SK-N-DZ (cell line): ENCODE measurements at places on chromosomes 3 and 15.

GRCh38 chr15:62488387-62488786 is 323.3 kb upstream of the C2CD4B start:
- DNase-seq, result no peak

DNA sequence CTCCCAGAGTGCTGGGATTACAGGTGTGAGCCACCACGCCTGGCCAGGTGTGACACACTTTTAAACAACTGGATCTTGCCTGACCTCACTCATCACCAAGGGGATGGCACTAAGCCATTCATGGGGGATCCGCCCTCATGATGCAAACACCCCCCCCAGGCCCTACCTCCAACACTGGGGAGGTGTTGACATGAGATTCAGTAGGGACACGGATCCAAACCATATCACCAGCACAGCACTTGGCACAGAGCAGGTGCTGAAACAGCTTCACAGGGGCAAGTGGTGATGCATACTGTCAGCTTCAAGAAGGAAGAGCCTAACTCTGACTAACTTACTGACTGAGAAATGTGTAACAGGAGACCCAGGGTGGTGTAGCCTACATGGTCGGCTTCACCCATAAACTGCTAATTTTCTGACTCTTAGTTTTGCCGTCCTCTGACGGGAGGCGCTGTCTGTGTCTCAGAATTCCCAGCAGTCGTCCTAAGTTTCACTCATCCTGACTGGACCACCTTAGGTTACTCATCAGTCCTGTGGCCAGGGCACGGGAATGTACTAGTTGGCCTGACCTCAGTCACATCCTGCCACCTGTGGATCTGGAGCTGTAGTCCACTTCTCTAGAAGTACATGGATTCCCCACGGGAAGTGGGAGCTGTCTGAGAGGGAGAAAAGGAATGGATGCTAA is 81.9 kb upstream of the PLXNA1 start:
- no peak for DNase-seq

- DNase-seq, result no peak
These were observed 25.8 kb downstream of the ZPLD1 start for GRCh38 chr3:102460579-102460978.

DNA sequence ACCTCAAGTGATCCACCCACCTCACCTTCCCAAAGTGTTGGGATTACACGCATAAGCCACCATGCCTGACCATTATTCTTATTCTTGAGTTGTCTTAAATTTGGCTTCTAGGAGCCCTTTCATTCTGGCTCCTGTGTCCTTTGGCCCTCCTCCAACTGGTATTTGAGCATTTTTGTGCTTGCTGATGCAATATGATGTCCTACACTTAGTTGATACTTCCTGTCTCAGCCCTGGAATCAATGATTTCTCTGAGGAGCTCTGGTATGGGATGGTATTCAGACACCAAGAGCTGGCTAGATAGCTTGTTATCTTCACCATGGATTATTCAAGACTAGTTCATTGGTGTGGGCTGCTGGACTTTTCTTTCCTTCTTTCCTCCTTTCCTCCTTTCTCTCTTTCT is 25.4 kb downstream of the ZNF621 start:
- no peak for DNase-seq

- no peak for DNase-seq
These were observed 59.6 kb upstream of the GOLIM4 start for GRCh38 chr3:168155303-168155702.

DNA sequence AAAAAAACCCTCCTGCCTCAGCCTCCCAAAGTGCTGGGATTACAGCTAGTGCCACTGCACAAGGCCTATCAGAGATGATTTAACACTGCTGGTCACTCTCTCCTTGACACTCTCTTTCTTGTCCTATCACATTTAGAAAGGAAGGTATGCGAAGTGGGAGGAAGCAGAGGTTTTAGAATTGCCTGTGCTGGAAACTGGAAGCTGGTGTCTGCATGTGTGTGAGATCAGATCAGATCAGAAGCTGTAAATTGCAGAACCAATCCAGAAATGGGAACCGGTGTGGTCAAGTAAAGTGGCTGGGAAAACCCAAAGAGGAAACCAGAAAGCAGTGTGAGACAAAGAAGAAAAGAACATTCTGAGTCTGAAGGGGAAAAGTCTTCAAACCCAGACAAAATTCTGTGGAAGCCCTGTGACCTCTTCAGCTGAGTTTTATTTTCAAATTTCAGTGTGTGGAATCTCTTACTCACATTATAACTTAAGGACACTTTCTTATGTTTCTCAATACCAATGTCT is 2.8 kb downstream of the EFHB start:
- no peak for DNase-seq

DNA sequence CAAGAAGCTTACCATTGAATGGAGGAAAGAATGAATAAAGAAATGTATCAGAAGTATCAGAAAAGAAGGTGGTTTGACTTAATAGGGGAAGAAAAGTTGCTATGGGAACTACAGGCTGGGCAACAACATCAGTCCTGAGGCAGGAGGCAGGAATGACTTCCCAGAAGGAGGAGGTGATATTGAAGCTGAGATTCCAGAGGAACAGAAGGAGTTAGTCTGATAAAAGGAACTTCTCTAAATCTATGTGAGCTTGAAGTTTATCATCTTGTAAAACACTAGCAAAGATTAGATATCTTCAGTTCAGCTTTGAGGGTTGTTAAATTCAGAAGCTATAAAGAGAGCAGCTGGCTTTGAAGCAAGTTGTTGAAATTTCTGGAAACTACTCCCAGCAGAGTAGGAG is 213.3 kb upstream of the THRB start:
- DNase-seq, result no peak

DNA sequence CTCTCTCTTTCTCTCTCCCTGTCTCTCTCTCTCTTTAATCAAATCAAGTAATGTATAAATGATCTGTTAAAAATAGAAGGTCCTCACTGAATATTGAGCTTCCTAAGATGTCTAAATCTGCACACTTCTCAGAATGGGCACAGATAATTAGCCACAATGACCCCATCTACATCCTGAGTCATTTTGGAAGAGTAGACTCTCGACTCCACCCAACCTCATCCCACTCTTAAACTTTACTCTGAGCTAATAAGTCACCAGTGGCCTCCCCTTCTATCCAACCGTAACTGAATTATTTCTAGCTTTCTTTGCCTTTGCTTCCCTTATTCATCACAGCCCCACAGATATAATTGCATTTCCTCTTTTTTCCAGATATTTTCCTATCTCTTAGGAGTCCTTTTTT is 326.5 kb upstream of the ZNF717 start:
- no peak for DNase-seq

- no peak for DNase-seq
These were observed 149.3 kb upstream of the SEMA6D start for GRCh38 chr15:47568030-47568429.

DNA sequence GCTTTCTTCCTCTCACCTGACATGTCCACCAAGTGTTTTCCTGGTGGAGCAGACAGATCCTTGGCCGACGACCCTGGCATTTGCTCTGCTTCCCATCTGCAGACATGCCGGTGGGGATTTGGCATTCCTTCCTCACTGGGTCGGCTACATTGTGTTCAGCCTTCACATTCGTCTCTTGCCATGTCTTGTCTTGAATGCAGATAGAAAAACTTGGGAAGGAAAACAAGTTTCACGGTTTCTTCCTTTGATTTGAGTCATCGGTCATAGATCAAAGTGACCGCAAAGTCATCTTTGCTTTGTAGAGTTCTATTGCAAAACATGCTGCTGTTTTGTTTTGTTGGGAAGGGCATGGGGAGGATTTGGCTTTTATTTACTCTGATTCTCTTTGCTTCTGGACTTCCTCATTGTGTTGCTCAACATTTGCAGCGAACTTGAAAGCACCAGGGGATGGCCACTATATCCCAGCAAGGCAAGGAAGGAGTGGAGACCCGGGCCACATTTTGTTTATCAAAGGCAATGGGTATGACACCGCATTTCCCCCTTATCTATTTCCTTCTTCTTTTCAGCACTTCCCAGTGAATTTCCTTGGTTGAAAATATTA is 321.3 kb downstream of the CACNA2D3 start:
- DNase-seq, result no peak

- DNase-seq, result no peak
These were observed 32.7 kb downstream of the EFHB start for GRCh38 chr3:19901337-19901736.

- DNase-seq, result no peak
These were observed 94.7 kb downstream of the TNIK start for GRCh38 chr3:171365489-171365888.

- DNase-seq, result no peak
These were observed 12.9 kb downstream of the KLF13 start for GRCh38 chr15:31339558-31339895.

GRCh38 chr3:46987743-46988401 is 8.4 kb downstream of the NBEAL2 start:
- DNase-seq, result no peak

GRCh38 chr3:179958143-179958542 is 78.6 kb downstream of the PEX5L start:
- no peak for DNase-seq

DNA sequence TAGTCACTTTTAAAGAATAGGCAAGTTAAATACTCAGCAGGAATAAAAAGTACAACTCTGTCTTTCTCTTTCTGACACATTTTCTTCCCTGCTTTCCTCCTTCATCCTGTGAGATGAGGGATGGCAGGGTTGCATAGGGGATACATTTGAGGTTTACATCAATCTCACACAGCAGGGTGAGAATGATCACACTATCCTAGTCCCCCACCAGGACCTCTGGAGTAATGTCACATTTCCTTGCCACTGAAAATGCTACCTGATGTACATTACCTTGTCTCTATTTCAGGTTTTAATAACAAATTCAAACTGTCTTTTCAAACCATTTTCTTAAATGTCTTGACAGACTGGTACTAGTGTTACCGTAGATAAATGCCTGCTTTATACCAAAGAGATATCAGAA is 816.9 kb downstream of the FHIT start:
- no peak for DNase-seq

GRCh38 chr3:53211706-53212702 is 43.8 kb downstream of the TKT start:
- no peak for DNase-seq

GRCh38 chr3:113685124-113685523 is 11.3 kb downstream of the USF3 start:
- DNase-seq, result no peak

DNA sequence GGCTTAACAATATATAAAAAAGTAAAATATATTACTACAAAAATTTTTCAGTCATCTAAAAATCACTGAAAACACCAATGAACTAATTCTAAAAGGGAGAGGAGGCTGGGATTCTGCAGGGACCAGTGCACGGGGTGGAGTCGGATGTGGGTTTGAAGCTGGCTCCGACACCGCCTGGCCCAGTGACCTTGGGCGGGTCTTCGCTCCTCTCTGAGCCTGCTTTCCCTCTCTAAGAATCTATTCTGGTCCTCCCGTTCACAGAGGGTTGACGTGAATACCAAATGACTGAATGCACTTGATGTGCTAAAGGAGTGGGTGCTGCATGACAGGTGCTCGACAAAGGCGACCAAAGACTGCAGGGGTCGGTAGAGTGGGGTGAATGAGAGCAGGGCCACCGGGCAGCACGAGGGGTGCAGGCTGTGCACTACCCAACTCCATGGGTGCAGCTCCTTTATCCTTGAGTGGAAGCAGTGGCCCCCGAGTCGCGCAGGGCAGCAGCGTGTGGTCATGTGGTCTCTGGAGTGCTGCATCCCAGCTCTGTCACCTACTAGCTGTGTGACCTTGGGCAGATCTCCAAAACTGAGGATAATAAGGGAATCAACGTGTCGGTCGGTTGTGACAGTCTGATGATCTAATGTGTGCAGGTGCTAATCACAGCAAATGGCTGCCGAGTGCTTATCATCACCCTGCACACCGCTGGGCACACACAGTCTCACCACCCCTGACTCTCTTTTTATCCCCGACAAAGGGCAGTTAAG is 8.6 kb upstream of the IQSEC1 start:
- no peak for DNase-seq

- DNase-seq, result no peak
These were observed 219.6 kb downstream of the C3orf38 start for GRCh38 chr3:88369337-88369736.

GRCh38 chr3:32120471-32120870 is 14.1 kb downstream of the GPD1L start:
- no peak for DNase-seq

- DNase-seq, result no peak
These were observed 86.3 kb upstream of the CDV3 start for GRCh38 chr3:133487204-133487603.

- no peak for DNase-seq
These were observed 7.1 kb downstream of the GUCA1C start for GRCh38 chr3:108946292-108947285.

DNA sequence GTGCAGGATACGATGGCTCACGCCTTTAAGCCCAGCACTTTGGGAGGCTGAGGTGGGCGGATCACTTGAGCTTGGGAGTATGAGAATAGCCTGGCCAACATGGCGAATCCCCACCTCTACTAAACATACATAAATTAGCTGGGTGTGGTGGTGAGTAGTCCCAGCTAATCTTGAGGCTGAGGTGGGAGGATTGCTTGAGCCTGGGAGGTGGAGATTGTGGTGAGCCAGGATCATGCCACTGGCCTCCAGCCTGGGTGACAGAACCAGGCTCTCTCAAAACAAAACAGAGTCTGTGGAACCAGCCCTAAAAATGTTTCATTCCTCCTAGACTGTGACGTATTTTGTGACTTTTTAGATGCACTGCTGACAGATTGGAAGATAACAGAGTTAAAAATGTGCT is 34.3 kb upstream of the RAD51 start:
- no peak for DNase-seq

GRCh38 chr3:28279770-28280169 is 38.4 kb downstream of the CMC1 start:
- no peak for DNase-seq

- DNase-seq, result no peak
These were observed 234.2 kb downstream of the GRM7 start for GRCh38 chr3:7095116-7095515.

DNA sequence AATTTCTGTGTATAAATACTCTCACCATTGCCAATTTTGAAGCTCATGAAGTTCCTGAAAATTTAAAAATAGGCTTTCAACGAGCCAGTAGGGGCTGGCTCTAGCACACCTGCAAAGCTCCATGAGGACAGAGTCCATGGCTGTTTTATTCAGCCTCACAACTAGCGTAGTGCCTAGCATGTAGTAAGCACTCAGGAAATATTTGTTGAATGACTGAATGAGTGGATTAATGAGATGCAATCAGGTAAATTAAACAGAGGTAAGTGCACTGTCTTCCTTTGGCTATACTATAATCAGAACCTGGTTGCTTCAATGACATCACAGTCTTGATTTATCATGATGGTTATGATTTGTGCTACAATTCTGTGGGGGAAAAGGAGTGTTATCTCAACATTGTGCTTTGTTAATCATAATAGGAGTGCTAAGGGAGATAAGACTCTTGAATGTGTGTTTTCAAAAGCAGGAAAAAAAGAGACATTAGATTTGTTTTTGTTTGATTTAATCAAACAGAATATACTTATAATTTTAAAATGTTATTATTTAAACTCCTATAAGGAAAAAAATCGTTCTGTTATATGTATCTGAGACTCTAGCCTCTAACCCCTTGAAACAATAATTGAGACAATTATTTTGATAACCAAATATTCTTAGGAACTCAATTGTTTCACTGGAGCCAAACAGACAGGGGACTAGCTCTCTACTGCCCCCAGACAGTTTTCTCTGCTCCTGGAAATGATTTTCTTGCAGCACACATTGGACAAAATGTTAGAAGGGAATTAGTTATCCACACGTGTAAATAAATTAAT is 171.7 kb upstream of the ATP11B start:
- no peak for DNase-seq

GRCh38 chr3:127822682-127823425 is 539 bp upstream of the MGLL start:
- DNase-seq, result no peak

GRCh38 chr15:57203906-57204305 is 172.4 kb upstream of the CGNL1 start:
- no peak for DNase-seq
